Right renal cortex interstitium (tissue), 3 donors: ENCODE measurements at places on chromosomes 1 and 21.

GRCh38 chr1:45221716-45222115 lies 15.3 kb upstream of the ZSWIM5 start:
- no peak for DNase-seq

DNA sequence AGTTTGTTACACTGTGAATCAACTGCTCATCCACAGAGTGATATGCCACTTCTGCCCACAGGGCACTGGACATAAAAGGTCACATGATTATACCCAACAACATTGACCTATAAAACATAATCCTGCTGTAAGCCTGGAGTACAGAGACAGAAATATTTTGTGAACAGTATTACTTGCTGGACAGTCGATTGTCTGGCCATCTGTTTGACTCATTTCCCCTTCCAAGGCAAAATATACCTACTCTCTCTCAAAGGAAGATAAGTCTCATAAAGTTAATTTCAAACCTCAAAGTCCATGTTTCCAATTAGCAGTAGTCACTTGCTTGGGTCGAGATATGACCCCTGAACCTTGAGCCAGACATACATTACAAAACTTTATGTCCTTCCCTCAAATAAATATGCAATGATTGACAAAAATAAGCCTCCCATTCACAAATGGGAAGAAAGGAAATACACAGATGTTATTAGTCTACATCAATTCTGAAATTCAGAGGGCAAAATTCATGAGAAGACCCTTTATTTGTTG lies 39.3 kb upstream of the RGS18 start:
- DNase-seq: no peak

DNA sequence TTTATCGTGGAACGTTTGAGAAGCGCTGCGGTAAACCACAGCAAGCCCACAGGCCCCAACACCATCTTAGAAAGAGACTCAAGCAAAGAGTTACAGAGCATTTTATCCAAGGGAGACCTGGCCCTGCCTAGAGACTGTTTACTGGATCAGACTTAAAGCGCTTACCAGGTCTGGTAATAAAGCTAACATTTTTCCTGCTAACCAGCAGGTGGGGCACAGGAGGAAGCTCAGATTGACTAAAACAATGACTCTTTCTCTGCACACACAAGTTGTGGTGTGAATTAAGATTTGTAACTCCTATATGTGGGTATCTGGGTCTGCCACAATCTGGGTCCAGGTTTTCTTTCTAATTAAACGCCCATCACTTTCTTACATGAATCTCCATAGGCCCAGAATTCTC lies 136.5 kb upstream of the ETS2 start:
- no peak for DNase-seq

DNA sequence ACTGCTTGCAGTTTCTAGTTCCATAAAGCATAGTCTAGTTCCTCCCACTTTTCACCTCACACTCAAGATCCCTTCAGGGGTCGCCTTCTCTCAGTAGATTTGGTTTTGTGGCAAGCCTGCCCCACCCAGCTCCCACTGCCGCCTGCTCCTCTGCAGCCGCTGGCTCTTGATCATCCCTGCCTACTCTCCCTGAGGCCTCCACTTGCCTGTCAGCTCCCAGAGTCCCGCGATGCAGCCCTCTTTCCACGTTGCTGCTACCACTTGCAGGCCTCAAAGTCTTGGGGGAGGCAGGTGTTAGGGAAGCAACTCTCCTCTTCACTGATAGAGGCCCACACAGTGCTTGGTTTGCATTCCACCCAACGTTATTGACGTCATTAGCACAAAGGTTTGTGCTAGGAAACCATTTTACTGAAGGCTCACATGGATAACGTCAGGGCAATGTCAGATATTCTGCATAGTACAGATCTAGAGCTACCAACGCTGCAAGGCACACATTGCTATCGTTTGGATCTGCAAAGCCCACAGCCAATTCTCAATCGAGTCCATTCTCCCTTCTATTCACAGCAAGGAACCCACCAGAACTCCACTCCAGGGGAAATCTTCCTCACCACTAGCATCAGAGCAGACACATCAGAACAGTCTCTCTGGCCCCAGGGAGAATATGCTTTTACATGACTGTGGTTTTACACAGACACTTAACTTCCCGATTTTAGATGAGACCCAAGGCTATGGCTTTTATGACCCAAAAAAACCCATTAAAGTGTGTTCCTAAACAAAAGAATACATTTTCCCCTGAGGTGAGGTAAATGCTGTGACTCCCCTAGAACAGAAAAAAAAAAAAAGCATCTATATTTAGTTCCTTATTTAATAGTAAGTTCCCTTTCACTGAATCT lies 519.5 kb upstream of the CAMK1G start:
- DNase-seq: no peak

DNA sequence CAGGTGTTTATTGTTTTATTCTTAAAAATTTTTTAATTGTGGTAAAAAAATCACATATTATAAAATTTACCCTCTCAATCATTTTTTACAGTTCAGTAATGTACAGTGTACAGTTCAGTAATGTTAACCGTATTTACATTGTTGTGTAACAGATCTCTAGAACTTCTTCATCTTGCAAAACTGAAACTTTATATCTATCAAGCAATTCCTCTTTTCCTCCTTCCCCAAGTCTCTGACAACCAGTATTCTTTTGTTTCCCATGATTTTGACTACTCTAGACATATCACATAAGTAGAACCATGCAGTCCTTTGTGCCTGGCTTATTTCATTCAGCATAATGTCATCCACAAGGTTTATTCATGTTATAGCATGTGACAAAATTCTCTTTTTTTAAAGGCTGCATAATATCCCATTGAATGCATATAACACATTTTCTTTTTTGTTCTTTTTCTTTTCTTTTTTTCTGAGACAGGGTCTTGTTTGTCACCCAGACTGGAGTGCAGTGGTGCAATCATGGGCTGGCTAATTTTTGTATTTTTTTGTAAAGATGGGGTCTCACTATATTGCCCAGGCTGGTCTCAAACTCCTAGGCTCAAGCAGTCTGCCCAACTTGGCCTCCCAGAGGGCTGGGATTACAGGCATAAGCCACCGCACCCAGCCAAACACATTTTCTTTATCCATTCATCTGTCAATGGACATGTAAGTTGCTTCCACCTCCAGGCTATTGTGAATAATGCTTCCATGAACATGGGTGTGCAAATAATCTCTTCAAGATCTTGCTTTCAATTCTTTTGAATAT lies 17.2 kb upstream of the RCSD1 start:
- no peak for DNase-seq

DNA sequence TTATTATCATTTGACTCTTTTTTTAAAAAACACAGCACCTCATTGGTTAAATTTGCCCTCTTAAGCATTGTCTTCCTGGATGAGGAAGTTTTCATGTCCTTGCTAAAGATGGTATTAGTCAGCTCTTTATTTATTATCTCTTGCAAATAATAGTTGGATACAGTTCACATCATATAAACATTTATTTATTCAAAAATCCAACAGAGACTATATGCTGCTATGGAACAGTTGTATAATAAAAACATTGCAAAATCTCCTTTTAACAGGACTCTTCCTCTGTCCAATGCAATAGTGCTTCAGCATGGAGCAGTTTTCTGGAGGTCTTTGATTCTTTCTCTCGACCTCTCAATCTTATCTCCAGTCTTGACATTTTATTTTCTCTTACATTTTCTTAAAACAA lies 49.5 kb upstream of the VCAM1 start:
- DNase-seq: no peak

DNA sequence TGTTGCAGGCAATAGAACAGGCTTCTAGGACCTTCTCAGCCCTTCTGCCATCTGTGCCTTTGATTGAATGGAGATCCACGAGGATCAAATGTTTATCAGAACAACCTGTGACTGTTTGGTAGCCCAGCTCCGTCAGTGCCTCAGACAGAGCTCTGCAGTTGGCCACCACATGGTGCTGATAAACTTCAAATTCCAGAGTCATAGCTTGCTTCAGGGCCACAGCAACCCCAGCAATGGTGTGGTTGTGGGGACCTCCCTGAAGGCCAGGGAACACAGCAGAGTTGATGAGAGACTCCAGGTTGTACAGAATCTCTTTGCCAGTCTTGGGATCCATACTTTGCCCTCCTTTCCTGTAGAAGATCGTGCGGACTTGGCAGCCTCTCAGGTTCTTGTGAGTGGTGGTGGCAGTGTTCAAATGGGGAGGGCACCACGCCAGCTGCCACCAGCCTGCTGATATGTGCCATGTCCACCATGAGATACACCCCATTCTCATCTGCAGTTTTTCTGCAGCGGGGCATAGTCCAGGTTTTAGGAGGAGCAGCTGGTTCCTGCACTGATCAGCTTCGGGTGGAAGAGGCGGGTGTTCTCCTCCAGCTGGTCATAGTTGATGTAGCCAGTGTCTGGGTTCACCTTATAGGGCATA lies 82.9 kb upstream of the ARTN start:
- no peak for DNase-seq

GRCh38 chr1:234980291-234980644 lies 148.4 kb downstream of the TOMM20 start:
- no peak for DNase-seq

DNA sequence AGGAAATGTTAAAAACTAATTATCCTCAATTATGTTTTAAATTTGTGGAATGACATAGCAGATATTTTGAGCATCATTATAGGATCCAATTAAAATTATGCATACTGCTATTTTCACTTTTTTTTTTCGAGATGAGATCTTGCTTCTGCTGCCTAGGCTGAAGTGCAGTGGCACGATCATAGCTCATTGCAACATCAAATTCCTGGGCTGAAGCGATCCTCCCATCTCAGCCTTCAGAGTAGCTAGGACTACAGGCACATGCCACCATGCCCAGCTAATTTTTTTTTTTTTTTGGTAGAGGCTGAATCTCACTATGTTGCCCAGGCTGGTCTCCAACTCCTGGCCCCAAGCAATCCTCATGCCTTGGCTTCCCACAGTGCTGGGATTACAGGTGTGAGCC lies 11.3 kb upstream of the SLC1A7 start:
- DNase-seq: no peak

DNA sequence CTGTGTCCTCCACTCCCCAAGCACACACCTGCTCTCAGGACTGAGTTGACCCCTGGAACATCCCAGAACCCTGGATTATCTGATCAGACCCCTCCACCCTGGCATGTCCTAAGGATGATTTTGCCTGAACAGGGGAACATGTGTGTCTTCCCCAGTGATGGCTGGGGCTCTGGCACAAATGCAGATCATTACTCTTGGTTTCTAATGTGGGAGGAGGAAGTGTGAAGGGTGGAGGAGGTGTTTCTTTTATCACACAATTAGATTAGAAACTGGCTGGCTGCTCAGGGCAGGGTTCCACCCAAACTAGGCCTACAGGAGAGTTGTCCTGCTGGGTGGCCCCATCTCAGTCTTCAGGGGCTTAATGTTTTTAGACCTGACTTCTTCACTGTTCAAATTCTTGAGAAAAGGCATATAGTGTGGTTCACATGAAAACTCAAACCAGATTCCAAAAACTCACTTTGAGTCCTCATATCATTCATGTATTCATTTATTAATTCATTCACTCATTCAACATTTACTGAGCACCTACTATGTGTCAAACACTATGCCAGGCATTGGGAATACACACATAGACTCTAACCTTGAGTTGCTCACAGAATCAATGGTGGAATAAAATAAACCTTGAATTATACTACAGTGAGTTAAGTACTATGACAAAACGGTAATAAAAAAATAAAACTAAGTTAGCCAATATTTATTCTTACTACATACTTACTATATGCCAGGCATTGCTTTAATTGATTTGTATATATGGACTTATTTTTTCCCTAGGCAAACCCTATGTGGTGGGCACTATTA lies 221.8 kb upstream of the JUN start:
- no peak for DNase-seq

- no peak for DNase-seq
Measured at GRCh38 chr1:217681806-217682205, 50.7 kb downstream of the SPATA17 start.

DNA sequence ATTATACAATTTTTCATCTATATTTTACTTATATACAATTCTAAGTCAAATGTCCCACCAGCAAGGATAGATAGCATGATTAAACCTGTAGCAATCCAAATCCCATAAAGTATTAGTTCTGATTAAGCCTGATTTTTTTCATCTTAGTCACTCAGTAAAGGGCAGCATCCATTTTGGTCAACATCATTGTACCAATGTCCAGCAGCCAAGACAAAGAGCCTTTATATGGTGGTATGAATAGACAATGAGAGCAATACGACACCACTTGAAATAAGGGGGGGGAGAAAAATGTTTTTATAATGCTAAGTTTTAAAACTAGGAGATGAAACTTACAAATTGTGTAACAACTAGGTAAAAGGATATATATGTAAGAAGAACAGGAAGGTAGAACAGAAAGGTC lies 7.4 kb downstream of the ZNF644 start:
- no peak for DNase-seq

GRCh38 chr21:33374450-33375096 lies 28.6 kb upstream of the IFNGR2 start:
- no peak for DNase-seq

- DNase-seq: peak; percentile 31
Measured at GRCh38 chr1:157580179-157580827, 17.6 kb downstream of the FCRL4 start.

- no peak for DNase-seq
Measured at GRCh38 chr1:153333902-153334301, 14.7 kb downstream of the PGLYRP4 start.

DNA sequence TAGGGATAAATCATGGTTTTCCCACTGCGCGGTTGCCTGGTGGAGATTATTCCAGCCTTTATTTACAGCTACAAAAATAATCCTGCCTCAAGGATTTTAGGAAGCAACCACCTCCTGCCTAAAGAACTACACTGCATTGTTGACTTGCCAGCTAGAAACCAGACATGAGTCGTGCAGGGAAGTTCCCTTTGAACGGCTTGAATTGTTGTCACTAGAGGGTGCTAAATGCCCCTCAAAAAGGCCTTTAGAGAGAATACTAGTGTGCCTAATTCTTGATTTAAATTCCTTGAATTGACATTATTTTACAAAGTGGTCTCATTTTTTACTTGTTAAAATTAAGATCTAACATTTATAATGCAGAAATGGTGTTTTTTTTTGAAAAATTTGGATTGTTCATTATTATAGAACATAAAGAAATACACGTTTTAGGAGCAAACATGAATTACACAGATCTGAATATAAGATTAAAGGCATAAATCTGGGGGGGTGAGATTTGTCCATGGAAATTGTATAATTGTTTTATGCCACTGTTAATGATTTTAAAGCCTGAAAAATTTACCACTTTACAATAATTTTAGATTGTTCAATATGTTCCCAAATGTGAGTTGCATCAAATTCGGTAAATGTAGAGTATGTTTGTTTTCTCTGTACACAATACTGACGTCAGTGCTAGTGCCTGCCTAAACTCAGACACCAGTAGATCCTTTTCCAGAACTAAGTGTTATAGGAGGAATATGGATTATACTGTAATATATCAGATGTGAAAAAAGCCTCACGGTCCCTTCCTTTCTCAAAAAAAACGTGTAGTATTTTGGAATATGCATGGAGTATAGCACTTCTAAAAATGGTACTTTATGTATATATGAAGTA lies 7.6 kb upstream of the ERG start:
- DNase-seq: peak; percentile 38

GRCh38 chr1:109768820-109769219 lies 5.1 kb upstream of the EPS8L3 start:
- DNase-seq: no peak
